ENCODE measurements at places on chromosomes 16 and 17.

- no peak for DNase-seq
Measured at GRCh38 chr16:54062361-54063278, 224.0 kb downstream of the IRX3 start.

DNA sequence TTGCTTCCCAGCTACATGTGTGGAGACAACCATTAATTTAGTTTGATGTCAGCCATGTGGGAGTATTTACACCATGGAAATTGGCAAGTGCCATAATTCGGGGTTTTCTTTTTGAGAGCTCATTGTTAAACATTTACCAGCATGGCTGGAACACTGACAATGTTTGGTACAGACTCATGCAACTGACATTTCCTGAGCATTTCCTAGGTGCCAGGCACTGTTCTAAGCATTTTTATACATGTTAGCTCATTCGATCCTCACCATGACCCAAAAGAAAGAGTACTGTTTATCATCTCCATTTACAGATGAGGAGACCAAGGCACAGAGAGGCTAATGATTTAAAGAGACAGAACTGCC, 86.9 kb downstream of the FOXL1 start:
- DNase-seq: no peak

DNA sequence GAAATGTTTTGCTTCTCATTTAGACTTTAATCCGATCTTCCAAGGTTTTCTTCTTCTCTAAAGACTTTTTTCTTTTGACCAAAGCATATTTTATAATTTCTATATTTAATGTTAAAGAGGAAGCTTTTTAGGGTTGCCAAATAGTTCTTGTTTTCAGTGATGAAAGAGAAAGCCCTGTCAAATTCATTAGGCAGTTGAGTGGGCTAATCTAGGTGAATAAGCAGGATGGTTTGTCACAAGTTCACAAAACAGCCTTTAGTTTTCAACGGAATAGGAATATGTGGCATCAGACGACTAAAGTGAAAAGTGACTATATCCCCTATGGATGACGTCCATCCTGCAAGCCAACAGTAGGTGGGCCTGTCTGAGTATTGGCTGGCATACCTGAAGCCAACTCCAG, 118.8 kb downstream of the NLK start:
- DNase-seq: no peak

GRCh38 chr17:75922173-75922961, 17.7 kb upstream of the MRPL38 start:
- no peak for DNase-seq

DNA sequence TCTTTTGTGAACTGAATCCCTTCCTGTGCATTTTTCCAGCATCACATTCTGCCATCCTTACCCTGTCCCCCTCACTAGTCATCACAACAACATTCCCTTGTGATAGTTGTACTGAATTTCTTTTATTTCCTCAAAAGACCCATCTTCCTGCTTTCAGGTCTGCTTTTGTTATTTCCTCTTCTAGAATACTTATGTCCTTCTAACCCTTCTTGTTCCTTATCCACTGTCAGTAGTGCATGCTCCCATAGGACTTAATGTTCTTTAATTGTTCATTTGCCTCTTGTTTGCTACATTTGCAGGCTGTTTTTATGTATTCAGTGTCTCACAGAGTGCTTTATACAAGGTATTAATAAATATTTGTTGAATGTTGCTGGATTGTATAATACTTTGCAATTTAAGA, 73.0 kb downstream of the BCAS3 start:
- DNase-seq: no peak

DNA sequence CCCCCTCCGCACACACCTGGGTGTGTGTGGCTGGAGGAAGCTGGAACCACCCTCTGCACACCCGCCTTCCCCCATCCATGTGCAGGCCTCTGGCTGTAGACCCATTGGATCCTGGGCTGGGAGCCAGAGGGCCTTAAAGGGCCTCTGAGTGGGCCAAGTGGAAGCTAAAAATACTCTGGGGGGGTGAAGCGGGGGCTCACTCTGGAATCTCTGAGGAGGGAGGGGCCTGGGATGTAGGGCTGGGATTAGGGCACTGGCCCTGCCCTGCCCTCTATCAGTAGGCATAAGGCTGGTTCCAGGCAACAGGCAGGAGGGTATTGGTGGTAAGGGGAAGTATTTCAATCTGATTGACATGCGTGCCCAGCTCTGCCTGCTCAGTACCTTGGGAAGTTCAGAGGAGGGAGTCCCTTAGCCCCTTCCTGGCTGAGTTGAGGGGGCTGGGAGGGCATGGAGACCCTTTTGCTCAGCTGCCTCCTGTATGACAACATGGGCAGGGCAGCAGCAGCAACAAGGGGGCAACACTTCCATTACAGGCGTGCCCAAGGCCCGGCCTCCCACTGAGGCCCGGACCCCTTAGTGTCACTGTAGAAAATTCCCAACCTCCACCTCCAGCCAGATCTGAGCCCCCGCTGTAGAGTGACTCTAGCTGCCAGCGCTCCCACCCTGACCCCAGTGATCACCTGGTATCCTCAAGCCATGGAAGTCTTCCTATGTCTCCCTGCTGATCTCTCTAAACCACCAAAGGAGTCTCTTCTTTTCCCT, 5.2 kb downstream of the ITGA3 start:
- peak; percentile 71 for DNase-seq

GRCh38 chr16:76338472-76338871, 61.3 kb downstream of the CNTNAP4 start:
- no peak for DNase-seq

GRCh38 chr16:88317613-88317965, 65.2 kb upstream of the ZNF469 start:
- DNase-seq: no peak

GRCh38 chr17:45775148-45775547, 9.0 kb upstream of the CRHR1 start:
- DNase-seq: no peak

DNA sequence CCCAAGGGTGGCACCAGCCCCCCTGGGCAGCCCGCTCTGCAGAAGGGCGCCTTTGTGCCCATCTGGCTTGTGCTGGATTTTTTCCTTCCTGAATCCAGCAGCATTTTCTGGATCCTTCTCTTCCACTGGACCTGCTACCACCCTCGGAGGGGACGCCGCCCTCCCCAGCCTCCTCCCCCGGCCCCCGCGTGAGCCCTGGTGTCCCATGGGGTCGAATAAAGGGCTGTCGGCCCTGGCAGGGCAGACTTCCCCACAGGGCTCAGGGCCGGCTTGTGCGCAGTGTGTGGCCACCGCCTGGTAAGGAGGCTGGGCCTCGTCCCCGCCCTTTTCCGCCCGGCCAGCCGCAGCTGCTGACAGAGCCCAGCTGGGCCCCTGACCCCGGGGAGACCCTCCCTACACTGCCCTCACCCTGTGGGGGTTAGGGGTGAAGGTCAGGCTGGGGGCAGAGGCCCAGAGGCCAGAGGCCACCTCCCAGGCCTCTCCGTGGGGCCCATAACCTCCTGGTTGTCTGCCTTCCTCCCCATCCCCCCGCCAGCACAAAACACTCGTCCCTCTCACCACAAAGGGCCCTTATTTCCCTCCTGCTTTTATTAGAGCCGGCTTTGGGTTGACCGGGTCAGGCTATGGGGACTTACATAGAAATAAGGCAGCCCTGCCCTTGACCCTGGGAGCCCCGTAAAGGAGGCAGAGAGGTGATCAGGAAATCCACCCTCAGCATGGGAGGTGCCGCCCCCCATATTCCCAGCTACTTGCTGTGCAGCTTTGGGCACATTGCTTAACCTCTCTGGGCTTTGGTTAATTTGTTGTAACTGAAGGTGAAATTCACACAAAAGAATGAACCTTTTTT, 179.3 kb upstream of the CIBAR2 start:
- DNase-seq: peak; percentile 85

- no peak for DNase-seq
Measured at GRCh38 chr17:45073414-45074070, 12.4 kb downstream of the NMT1 start.

DNA sequence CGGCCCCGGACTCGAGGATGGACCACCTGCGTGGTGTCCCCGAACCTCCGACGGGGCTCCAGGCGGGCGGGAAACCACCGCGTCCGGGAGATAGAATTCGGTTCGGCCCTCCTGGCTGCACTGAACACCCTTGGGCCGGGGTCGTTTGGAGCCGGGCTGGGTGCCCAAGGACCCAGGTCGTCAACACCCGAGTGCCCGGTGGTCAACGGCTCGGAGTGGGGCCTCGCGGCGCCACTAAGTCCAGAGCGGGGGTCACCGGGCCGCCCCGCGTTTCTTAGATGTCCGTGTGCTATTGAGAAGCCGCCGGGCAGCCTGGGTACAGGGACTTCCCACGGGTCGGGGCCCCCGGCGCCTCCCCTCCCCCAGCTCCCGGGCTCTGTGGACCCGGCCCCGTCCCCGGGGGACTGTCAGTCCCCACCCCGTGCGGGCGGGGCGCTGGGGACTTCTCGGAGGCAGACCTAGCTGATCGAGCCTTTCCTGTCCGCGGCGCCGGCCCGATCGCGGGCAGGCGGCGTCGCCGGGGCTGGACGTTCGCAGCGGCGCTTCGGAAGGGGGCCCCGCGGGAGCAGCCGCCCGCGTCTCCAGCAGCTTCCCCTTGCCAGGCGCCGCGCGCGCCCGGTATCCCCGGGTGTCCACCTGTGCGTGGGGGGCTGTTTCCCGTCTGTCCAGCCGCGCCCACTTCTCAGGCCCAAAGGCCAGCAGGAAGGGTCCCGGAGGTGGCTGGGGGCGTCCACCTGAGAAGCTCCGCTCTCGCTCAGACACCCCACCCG, 655 bp upstream of the NPTX1 start:
- no peak for DNase-seq

DNA sequence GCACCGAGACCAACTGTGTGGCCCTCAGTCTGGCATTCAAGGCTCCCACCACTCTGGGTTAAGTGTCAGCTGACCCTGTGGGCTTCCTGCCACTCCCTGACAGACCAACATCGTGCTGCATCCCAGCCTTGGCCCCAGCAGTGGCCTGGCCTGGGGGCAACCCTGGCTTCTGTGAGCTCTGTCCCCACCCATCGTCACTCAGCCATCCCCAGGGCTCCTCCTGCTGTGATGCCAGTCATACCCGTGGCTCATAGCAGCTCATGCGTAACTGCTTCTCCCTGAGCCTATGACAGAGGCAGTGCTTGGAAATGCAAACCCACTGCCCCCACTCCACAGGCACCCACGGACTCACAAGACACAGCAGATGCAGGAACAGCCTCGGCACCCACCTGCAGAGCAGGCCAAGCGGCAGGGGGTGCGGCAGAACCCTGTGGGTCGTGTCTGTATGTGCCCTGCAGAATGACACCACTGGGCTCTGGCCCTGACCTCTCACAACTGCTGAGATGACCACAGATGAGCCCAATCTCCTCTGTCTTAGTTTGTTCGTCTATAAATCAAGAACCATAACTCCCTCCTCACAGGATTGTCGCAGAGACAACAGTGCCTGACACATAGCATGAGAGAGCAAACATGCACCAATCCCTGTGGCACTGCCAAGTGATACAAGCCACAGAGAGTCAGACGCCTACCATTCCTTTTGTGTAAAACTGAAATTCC, 26.6 kb downstream of the PIEZO1 start:
- DNase-seq: no peak
